ENCODE measurements at places on chromosomes 3 and 15. TPM values are rescaled to one million over a fixed set of nuclear protein-coding genes. Genes with fewer than 3 reads are reported as not detected.

GRAMD1C gene
- total RNA-seq: 7.1 TPM

OSTN gene
- 0.44 TPM for total RNA-seq

CASR gene
- not detected for total RNA-seq

ZKSCAN7 gene
- 9.0 TPM for total RNA-seq

ULK3 gene
- total RNA-seq: 13.7 TPM

ZNF662 gene
- 2.8 TPM for total RNA-seq

ADPRH gene
- 3.6 TPM for total RNA-seq

CDCP1 gene
- total RNA-seq: 9.1 TPM

TLNRD1 gene
- total RNA-seq: 10.8 TPM

SEMA5B gene
- total RNA-seq: not detected

PTPRG gene
- 58.2 TPM for total RNA-seq

GNAT1 gene
- not detected for total RNA-seq

GABRR3 gene
- not detected for total RNA-seq

DPH6 gene
- total RNA-seq: 20.9 TPM

SLC25A36 gene
- total RNA-seq: 71.3 TPM

ARNT2 gene
- total RNA-seq: 4.7 TPM

MUC13 gene
- not detected for total RNA-seq

FEZF2 gene
- total RNA-seq: not detected

ALPK3 gene
- 0.87 TPM for total RNA-seq

UBAP1L gene
- total RNA-seq: 1.5 TPM

C3orf22 gene
- not detected for total RNA-seq

LARP6 gene
- 69.6 TPM for total RNA-seq

GHSR gene
- not detected for total RNA-seq

SUSD5 gene
- 2.5 TPM for total RNA-seq

TEX55 gene
- total RNA-seq: not detected

IL1RAP gene
- total RNA-seq: 7.9 TPM

MON1A gene
- 19.2 TPM for total RNA-seq

TRH gene
- total RNA-seq: not detected

TTC23 gene
- 35.6 TPM for total RNA-seq

SPSB4 gene
- not detected for total RNA-seq

PODXL2 gene
- 1.0 TPM for total RNA-seq

RETNLB gene
- total RNA-seq: not detected

TMEM158 gene
- total RNA-seq: 82.2 TPM

CIP2A gene
- total RNA-seq: 5.8 TPM

SYNPR gene
- not detected for total RNA-seq

CTDSPL2 gene
- total RNA-seq: 55.4 TPM

DNAH12 gene
- under 0.01 TPM for total RNA-seq

LYZL4 gene
- not detected for total RNA-seq

Measured in smooth muscle cell of trachea (primary cell).